NCI-H2029 (cell line): ENCODE measurements at places on chromosomes 4 and X.

- DNase-seq = peak; percentile 9
Measured at GRCh38 chrX:23902419-23902818, 5.3 kb downstream of the APOO start.

DNA sequence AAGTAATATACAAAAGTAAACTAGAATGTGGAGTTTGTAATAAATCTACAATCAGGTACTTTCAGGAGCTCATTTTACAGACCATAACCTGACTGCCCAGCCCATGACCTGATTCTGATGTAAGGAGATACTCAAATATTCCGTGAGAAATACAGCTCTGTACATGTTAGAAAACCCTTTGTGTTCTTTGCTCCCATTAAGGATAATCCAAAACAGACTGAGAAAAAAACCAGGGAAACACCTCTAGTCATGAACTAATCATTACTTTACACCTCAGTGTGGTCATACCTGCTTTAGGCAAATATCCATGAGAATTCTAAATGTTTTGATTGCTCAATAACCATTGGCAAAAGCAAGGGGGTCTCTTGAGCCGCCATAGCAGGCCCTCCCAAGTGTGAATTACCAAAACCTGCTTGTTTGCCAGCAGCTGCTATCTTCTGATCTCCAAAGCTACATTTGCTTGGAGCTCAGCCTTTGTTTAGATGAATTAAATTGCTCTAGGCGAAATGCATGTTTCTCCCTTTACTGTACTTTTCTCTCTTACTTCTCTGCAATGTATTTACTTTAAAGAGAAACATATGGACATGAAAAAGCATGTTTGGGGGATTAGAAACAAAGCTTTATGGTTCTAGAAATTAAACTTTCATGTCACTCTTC is 79.1 kb downstream of the ANKRD50 start:
- no peak for DNase-seq

DNA sequence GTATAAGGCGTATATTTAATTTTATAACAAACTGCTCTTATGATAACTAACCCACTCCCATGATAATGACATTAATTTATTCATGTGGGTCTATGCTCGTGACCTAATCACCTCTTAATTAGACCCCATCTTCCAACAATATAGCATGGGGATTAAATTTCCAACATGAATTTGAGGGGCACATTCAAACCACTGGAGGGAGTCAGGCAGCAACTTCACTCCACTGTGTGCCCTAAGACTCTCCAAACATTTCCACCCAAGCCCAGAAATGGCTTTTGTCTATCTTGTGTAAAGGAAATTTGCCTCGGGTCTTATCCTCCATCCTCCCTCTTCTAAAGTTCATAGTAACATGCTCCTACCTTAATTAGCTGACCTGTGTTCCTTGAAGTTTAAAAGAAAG is 616.1 kb upstream of the CPEB2 start:
- DNase-seq = no peak

GRCh38 chr4:7830747-7831146 is 108.9 kb downstream of the AFAP1 start:
- no peak for DNase-seq
